ENCODE measurements at places on chromosomes 5 and 9.

DNA sequence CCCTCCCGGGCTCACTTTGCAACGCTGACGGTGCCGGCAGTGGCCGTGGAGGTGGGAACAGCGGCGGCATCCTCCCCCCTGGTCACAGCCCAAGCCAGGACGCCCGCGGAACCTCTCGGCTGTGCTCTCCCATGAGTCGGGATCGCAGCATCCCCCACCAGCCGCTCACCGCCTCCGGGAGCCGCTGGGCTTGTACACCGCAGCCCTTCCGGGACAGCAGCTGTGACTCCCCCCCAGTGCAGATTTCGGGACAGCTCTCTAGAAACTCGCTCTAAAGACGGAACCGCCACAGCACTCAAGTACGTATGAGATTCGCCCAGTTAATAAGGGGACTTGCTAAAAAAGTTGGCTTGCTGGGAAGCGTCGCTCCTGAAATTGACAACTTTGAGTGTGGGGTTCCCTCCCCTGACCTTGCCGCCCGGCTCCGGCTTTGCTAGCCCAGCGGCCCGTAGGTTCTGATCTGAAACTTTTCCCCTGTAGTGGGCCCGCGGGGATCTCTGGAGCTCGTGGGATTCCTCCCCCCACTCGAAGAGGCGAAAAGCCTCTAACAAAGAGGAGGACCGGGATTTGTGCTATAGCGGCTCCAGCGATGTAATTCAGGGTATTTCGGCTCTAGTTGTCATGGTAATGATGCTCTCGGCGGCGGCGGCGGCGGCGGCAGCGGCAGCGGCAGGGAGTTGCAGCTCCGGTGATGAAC, 572 bp downstream of the NR4A3 start:
- no peak for DNase-seq

GRCh38 chr5:36452424-36453006, 150.8 kb upstream of the RANBP3L start:
- DNase-seq = no peak

GRCh38 chr5:138942066-138942465, 66.9 kb upstream of the LRRTM2 start:
- no peak for DNase-seq

GRCh38 chr5:149937610-149938009, 7.0 kb downstream of the PDE6A start:
- no peak for DNase-seq

- DNase-seq = no peak
Observed at GRCh38 chr9:101299901-101300300, 84.9 kb downstream of the BAAT start.

DNA sequence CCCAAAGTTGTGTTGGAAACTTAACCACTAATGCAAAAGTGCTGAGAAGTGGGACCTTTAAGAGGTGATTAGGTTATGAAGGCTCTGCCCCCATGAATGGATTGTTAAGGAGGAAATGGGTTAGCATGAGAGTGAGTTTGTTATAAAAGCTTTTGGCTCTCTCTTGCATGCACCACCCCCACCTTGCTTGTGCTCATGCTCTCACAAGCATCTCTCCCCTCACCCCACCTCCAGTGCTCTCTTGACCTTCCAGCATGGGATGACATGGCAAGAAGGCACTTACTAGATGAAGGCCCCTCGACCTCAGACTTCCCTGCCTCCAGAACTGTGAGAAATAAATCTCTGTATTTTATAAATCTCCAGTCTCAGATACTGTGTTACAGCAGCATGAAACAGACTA, 52.8 kb downstream of the RICTOR start:
- DNase-seq = no peak

Measured in KBM-7 (cell line).